CD8-positive, alpha-beta T cell (primary cell): ENCODE measurements at places on chromosomes 5 and 9.

- DNase-seq, result peak; percentile 21
These were observed 43.4 kb upstream of the BICD2 start for GRCh38 chr9:92807757-92808725.

DNA sequence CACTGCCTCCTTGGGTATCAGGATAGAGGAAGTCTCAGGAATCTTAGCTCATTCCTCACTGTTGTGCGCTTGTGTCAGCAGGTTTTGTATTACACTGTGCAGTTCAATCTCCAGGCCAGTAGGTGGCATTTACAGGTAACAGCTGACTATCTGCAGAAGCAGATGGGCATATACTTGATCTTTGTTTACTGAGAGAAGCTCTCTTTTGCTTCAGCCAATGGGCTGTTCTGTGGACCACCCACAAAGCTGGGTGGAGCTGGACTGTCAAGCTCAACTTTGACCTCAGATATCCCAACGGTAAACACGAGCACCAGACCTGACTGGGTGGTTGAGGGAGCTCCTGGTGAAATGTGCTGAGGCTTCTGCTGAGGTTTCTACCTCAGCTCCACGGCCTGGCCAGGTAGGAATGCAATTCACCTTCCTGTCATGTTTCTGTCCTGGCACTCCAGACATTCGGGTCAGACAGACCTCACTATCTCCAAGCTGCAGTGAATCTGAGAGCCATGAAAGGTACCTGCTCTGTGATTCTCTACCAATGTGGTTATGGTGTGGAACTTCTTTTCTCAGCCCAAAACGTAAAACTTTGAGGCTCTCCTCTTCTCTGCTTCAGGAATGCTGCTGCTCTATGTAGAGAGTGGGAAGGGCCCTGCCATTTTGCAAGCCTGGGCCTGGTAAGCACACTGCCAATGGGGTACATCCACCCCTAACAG lies 167.9 kb upstream of the ACTBL2 start:
- no peak for DNase-seq

DNA sequence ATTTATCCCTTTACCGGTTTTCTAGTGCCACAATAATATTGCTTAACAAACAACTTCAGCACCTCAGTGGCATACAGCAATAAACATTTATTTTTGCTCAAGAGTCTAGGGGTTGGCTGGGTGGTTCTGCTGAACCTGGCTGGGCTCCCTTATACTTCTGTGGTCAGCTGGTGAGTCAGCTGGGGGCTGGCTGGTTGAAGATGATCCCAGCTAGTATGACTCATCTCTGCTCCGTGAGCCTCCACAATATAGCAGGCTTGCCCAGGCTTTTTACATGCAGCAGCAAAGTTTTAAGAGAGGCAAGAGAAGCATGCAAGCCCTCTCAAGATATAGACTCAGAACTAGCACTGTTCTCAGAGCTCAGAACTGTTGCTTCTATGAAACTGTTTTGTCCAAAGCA lies 523.5 kb upstream of the CLINT1 start:
- no peak for DNase-seq

DNA sequence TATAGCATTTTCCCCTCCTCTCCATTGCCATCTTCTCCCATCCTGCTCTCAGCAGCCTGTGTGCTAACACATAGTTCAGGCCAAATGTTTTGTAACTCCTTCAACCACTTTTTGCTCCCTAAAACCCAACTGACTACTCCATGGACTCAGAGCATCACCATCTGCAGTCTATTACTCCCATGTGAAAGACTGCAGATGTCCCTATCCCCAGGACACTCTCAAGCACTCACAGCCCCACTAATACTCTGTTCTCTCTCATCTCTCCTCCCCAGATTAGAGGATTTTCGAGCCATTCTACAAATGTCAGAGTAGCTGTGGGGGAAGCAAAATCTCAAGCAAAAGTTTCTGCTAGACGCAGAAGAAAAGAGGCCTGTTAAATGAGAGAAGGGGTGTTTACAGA lies 99.3 kb downstream of the ITGA1 start:
- no peak for DNase-seq

DNA sequence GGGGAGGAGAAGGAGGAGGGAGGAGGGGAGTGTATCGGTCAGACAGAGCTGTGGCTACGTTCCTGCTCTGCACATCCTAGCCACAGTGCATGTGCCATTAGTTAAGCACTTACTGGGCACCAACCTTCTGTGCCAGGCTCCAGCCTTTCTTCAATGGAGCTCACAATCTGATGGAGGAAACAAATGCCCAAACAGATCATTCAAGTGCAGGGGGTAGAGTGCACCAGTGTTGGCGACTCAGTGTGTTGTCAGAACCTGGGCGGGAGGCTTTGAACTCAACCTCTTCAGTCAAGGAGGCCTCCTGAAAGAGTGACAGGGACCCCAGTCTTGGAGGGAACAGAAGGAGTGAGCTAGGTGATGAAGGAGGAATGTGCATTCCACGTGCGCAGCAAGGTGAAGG lies 51.9 kb upstream of the SHB start:
- no peak for DNase-seq

- DNase-seq, result no peak
These were observed 106.7 kb downstream of the VPS13A start for GRCh38 chr9:77283991-77284390.

GRCh38 chr5:6468104-6468503 lies 19.4 kb downstream of the UBE2QL1 start:
- DNase-seq, result no peak

DNA sequence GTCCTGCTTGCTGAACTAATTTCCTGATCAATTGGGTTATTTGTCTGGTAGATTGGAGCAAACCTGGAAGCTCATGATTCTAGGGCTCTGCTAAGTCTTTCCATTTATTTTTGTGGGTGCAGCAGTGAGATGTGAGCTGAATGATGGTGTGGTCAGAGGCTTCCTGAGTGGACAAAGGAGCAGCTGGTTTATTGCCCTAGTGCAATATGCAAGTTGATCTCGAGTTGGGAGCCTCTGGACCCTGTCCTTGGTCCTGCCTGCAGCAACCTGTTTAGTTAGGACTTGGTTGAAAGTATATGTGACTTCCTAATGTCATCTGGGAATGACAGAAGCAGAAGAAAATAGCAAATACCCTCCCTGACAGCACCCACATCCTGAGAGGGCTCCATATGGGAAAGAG lies 4.2 kb upstream of the UNC5A start:
- no peak for DNase-seq

- DNase-seq, result no peak
These were observed 450.9 kb downstream of the CCDC171 start for GRCh38 chr9:16003785-16004184.

DNA sequence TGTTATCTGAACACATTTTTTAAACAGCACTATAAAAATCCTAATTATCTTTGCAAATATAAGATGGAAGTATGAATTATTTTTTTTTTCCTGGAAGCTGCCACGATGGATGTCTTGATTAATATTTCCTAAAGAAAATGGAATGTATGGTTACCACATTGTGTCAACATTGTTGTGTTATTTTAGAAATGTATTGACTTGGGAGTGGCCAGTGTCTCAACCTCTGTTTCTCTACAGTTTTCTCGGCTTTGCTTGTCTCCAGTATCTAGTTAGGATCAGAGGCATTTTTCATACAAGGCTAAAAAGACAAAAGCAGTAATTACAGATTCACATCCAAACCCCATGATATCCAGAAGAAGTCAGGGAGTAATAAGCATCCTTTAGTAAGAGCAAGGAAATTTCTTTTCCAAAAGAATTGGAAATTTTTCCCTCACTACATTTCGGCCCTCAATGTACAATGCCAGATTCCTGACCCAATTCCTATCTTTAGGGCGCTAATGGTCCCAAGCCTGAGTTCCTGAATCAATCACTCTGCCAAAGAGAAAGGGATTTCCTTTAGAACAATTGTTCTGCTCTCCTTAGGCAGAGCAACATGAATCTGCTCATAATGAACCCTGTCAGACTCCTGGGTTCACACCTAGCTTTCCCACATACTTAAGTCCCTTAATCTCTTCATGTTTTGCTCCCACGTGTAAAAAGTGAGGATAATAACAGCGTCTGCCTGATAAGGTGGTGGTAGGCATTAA lies 111.7 kb downstream of the EDIL3 start:
- no peak for DNase-seq

GRCh38 chr5:124463851-124464250 lies 282.6 kb downstream of the ZNF608 start:
- no peak for DNase-seq

DNA sequence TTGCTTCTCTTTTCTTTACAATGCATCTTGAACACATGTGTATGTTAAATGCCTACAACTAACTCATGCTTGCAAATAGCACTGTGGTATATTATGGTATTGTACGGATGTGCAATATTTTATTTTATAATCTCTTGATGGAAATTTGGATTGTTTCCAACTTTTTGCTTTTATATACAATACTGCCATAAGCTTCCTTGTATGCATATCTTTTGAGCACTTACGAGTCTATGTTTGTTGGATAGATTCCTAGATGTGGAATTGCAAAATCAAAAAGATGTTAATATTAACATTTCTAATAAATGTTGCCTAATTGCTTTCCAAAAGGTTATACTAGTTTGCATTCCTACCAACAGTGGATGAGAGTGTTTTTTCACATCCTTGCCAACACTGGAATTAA lies 3.4 kb upstream of the GALNT12 start:
- DNase-seq, result no peak

DNA sequence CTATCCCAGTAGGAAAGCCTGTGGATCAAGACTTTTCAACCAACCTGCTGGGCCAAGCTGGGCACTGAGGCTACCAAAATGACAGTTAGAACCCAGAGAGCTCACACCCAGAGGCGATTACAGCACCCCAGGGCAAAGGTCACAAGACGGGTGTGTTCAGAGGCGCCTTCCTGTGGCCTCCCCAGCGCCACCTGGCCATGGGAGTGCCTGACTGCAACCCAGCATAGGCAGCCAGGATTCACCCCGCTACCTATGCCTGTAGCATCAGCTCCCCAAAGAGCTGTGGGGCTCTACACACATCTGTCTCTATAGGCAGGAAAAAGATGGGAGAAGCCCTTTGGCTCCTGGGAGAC lies 33.5 kb downstream of the PDGFRB start:
- DNase-seq, result no peak

- no peak for DNase-seq
These were observed 241.5 kb upstream of the MVB12B start for GRCh38 chr9:126085170-126085569.

- no peak for DNase-seq
These were observed 1016.3 kb upstream of the SEMA6A start for GRCh38 chr5:117590944-117591343.

DNA sequence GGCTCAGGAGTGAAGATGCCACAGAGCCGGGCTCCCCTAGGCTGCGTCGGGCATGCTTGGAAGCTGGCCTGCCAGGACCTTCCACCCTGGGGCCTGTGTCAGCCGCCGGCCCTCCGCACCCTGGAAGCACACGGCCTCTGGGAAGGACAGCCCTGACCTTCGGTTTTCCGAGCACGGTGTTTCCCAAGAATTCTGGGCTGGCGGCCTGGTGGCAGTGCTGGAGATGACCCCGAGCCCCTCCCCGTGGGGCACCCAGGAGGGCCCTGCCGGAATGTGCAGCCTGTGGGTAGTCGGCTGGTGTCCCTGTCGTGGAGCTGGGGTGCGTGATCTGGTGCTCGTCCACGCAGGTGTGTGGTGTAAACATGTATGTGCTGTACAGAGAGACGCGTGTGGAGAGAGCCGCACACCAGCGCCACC lies 113.1 kb downstream of the RXRA start:
- no peak for DNase-seq

- DNase-seq, result no peak
These were observed 1082.5 kb upstream of the WWC1 start for GRCh38 chr5:167208911-167209310.

GRCh38 chr9:123365287-123365880 lies 9.4 kb downstream of the CRB2 start:
- DNase-seq, result no peak

- DNase-seq, result no peak
These were observed 49.5 kb downstream of the TJP2 start for GRCh38 chr9:69223605-69224004.

DNA sequence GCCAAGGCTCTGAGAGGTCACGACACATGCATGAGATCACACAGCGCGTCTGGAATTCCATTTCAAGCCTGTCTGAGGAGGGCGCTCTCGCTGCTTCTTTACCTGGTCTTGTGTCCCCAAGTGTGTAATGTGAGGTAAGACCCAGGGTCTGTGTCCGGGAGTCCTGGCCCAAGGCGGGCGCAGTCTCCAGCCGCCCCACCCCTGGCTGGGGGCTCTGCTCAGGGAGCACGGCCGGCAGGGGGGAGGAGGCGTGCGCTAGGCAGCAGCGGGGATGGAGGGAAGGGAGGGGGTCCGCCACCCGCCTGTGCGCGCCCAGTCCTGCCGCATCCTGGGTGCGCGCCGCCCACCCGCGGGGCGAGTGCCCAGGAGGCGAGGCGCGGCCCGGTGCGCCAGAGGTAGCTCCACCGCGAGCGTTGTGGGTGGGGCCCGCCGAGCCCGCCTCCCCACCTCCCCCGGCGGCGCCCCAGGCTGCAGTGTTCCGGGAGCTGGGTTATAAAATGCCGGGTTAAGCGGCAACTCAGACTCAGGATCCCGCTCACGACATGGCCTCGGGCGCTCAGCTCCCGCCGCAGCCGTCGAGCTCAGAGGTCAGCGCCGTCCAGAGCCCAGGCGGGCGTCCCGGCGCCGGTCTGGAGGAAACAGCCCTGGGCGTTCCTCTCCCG lies at the start of gene CCNI2:
Gene CCNI2 (plus strand): TSS at position 473 of the 662 bp plus-strand sequence. CDS start 70 bp downstream, at position 543.
- peak; percentile 72 for DNase-seq

GRCh38 chr9:130200038-130200849 lies 28.0 kb downstream of the NCS1 start:
- DNase-seq, result no peak

GRCh38 chr5:3047212-3047774 lies 295.8 kb upstream of the IRX2 start:
- no peak for DNase-seq

DNA sequence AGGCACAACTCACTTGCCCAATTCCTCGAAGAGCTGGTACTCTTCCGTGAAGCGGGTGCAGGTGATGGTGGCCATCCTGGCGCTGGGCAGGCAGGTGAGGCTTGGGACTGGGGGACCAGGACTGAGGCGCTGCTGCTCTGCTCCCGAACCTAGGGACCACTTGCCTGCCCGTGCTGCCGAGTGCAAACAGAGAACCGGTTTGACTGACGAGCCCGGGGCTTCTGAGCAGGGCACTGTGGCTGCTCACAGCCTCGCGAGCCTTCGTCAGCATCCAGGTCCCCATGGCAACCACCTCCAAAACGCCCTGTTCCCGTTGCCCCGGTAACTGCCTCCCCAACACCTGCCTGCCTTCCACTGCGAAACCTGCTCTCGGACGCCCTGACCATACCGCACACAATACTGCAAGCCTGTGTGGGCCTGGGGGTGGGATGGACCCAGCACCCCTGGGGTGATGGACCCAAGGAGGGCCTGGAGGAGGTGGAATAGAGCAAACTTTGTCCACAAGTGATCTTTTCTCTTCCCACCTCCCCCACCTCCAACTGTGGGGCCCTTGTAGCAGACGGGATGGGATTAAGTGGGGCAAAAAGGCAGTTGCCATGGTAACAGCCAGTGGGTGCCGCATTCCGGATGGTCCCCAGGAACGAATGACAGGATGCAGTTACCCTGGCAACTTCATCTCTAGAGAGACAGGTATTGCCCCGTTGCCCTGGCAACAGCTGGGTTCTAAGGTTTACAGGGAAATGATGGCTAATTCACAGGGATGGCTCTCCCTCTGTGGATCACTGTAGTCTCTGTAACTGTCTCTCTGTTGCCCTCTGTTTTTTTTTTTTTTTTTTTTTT lies at the start of gene CAMK2A:
Gene CAMK2A (minus strand): TSS at position 223 of the 840 bp plus-strand sequence. CDS start 148 bp downstream, at position 75.
- no peak for DNase-seq

GRCh38 chr5:31811210-31811609 lies 172.3 kb downstream of the PDZD2 start:
- no peak for DNase-seq
